ENCODE measurements at places on chromosomes 4 and X.
A peak's percentile ranks its signal among the peaks of the same experiment; 100 is the strongest.

DNA sequence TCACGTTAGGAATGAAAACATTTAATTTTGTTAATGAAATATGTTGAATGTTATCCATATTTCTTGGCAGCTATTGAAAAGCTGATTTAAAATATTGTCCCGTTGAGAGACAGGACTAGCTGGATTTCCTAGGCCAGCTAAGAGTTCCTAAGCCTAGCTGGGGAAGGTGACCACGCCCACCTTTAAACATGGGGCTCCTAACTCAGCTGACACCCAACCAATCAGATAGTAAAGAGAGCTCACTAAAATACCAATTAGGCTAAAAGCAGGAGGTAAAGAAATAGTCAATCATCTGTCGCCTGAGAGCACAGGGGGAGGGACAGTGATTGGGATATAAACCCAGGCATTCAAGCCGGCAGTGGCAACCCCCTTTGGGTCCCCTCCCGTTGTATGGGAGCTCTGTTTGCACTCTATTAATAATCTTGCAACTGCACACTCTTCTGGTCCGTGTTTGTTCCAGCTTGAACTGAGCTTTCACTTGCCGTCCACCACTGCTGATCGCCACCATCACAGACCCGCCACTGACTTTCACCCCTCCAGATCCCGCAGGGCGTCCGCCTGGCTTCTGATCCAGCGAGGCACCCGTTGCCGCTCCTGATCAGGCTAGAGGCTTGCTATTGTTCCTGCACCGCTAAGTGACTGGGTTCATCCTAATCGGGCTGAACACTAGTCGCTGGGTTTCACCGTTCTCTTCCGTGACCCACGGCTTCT, 308.9 kb downstream of the GLUD2 start:
- no peak for DNase-seq

DNA sequence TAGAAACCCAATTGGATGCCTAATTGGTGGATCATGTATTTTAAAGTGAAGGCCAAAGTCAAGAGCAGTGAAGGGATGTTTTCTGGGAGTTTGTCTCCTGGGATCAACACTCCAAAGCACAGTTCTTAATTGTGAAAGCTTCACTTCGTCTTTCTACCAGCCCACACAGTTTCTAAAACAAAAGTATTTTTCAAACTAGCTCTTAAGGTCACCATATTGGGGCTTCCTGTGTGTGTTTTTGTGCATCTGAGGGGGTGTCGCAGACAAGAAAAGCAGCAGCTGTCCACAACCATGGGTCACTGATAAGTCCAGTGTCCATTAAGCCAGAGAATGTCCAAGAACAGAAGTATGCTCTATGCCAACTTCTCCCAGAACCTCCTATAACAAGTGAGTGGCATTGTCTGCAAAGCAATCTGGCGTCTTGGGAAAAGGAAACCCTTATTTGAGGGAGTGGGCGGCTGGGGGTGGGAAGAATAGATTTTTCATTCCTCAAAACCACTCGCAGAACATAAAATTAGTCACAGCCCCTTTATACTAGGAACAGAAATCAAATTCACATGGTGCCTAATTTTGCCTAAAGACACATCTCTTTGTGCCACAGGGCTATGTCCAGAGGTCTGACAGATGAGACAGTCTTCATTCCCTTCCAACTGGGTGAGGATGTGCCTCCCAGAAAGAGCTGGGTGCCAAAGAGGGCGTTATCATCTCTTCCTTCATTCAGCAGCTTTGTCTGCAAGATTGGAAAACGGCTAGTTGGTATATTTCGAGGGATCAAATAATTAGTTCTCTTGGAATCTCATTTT, 610.4 kb downstream of the BCOR start:
- DNase-seq = no peak

DNA sequence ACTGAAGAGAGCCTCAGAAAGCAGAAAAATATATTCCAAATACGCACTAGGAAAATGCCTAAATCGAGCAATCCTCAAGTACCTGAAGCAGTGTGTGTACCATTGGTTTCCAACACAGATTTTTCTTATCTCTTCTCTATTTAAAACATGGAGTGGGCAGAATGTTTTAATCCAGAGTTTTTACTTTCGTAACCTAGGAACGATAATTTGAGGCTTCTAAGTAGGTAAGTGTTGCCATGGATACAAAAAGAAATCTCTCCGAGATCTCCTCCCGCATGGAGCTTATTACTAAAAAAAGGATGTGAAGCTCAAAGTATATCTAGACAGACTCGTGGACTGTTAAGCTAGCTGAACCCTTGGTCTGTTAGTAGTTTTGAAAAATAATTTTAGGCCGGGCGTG, 23.0 kb upstream of the OTUD4 start:
- no peak for DNase-seq

GRCh38 chrX:135477576-135477975, 42.9 kb upstream of the INTS6L start:
- peak; percentile 33 for DNase-seq

DNA sequence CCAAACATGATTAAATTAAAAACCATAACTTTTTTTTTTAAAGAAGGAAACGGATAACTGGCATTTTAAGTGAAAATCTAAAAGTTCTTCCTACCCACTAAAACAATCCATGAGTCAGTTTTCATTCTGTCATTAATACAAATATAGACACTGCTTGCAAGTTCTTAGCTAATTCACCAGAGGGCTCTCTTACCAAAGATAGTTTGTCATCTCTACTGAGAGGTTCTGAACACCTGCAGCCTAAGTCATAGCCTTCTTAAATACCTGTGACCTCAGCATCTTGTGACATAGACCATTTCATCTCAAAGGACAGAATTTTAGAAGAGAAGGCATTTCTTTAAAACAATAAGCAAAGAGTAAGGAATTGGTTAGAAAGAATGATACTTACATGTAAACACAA, 65.3 kb upstream of the FAM120C start:
- peak; percentile 12 for DNase-seq

DNA sequence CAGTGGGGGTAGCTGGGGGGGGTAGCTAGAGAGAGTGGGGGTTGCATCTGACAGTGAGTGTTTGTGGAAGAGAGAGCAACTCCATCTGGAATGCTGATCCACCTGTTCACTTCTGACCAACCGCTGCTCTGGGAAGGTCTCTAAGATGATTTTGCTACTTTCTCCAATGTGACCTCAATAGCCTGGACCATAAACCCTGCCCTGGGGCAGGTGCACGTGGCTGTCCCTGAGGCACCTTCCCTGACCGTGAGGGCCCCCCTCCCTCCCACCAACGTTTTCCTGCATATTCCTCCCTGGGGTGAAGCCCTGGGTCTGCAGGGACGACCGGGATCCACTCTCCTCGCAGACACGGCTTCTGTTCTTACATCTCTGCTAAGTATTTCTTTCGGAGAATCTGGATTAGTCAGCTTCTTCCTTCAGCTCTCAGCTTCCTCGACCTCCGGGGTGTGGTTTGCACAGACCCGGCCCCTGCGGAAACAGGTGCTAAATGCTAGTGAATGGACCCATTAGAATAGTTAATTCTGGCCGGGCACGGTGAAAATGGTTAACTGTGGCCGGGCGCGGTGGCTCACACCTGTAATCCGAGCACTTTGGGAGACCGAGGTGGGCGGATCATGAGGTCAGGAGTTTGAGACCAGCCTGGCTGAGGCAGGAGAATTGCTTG, 21.4 kb upstream of the PLCXD1 start:
- no peak for DNase-seq

- peak; percentile 23 for DNase-seq
Measured at GRCh38 chr4:165440415-165441158, 61.8 kb downstream of the CPE start.

- DNase-seq = no peak
Measured at GRCh38 chr4:37754410-37755185, 68.4 kb upstream of the RELL1 start.

GRCh38 chrX:107675823-107676555, 47.7 kb downstream of the PRPS1 start:
- DNase-seq = no peak

- no peak for DNase-seq
Measured at GRCh38 chr4:94695384-94695783, 62.4 kb upstream of the BMPR1B start.

GRCh38 chr4:183485411-183486160, 19.3 kb upstream of the ING2 start:
- DNase-seq = no peak

DNA sequence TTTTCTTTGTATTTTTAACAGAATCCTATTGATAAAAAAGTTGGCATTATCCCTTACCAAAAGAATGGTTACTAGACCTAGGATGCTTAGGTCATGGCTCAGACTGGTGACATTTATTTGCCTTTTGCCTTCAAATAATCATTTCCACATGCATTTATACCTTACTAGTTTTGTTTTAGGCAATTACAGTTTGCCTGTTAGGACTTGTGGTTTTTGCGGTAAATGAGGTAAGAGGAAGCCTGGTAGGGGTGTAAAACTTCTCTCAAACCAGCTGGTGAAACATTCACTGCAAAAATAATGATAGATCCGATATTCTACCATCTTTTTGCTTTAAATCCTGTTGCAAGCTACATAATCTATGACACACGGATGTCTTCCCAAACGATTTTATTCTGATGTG, 12.1 kb downstream of the LAMP2 start:
- DNase-seq = no peak

DNA sequence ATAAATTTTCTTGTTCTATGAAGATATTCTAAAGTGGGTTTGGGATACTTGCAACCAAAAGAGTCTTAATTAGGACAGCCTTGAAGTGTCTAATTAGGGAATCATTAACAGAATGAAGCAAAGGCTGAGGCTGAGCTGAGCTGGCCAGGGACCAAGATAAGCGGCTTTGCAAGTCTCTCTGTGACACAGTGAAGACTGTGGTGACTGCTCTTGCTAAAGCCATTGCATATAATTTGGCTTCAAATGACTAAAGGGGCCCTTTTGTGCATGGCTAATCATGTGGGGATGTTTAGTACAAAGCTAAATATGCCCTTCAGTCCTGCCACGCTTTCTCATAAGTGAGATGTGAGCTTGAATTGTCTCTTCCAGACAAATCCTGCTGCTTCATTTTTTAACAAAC, 31.2 kb upstream of the GYPA start:
- DNase-seq = no peak

GRCh38 chrX:6856471-6856870, 291.0 kb upstream of the STS start:
- no peak for DNase-seq

All from HepG2 (cell line).